Activated CD8-positive, alpha-beta memory T cell treated with anti-CD3 and anti-CD28 coated beads, Interleukin-2, amount 50 U/mL, for 4 hours (primary cell): ENCODE measurements at places on chromosomes 16 and 17.

- DNase-seq: peak; percentile 31
Measured at GRCh38 chr16:85555719-85556455, 57.2 kb upstream of the GSE1 start.

GRCh38 chr17:10352893-10353292 lies 19.9 kb downstream of the MYH13 start:
- DNase-seq: no peak

- no peak for DNase-seq
Measured at GRCh38 chr17:19508577-19508867, 25.1 kb upstream of the SLC47A1 start.

DNA sequence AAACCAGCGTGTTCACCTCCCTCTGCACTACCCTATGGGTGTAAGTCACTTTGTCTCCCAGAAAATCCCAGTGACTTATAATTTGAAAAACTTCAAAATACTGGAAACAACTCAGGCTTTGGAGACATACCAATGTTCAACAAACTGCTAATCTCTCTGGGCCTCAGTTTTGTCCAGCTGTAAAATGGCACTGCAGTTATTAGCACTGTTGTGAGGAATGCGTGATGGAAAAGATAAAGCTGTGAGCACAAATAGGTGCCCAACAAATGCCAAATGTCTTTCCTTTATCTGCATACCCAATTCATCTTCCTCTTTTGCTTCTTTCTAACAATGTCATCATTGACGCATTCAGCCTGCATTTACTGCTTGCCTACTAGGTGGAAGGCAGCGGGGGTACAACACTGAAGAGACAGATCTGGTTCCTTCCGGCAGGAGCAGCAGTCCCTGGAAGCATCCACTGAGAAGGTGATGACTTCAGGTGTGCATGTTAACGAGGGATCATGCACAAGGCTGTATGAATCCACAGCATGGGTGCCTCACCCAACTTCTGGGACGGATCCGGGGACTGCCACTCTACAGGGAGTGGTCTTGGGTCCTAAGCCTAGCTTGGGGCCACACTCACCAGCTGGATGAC lies 63.4 kb downstream of the CYTH1 start:
- no peak for DNase-seq

- no peak for DNase-seq
Measured at GRCh38 chr17:74822939-74823367, 36.7 kb downstream of the GRIN2C start.

GRCh38 chr17:74816905-74817620 lies 40.9 kb upstream of the NAT9 start:
- DNase-seq: no peak

DNA sequence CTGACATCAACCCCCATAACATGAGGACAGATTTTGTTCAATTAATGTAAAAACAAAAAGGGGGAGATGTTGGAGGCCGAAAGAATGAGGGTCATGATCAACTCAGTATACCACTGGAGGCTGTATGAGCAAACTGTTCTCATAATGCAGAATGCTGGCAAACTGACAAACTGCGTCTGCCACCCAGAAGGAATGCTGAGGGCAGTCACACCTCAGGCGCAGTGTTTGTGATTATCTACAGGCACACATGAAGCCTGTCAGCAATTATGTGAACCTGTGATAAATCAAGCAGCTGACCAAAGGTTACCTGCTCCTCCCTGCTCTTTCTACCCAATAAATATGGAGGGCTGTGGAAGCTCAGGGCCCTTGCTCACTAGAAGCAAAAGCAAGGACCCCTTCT lies 27.3 kb downstream of the CD300LG start:
- DNase-seq: no peak

- no peak for DNase-seq
Measured at GRCh38 chr17:45413498-45413923, 19.2 kb downstream of the ARHGAP27 start.

GRCh38 chr16:77898671-77899211 lies 110.4 kb downstream of the VAT1L start:
- DNase-seq: no peak

- peak; percentile 46 for DNase-seq
Measured at GRCh38 chr17:82519971-82520903, 705 bp downstream of the FOXK2 start.

DNA sequence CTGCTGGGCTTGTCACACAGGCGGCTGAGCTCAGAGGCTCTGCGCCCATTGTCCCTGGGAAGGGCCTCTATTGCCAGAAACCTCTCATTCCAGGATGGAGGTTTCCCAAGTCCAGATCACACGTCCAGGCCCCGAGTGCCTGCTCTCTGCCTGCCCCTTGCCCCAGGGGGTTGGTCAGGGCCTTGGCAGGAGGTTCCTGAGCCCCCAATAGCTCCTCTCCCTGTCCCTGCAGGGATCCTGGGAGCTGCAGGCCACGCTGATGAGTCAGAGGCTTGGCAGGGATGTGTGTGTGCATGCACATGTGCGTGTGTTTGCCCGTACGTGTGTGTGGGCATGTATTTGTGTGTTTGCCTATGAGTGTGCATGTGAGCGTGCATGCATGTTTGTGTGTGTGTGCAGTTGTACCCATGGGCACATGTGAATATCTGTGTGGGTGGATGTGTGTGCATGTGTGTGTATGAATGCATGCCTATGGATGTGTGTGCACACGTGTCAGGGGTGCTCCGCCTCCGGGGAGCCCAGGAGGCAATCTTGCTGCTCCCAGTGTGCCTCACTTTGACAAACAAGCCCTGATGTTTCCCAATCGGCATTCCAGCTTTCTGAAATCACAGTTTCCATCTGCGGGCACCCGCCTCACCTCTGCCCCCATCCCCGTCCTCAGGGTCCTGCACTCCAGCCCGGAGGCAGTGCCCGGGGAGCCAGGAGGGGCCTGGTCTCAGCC lies 98.4 kb upstream of the GSE1 start:
- DNase-seq: no peak

DNA sequence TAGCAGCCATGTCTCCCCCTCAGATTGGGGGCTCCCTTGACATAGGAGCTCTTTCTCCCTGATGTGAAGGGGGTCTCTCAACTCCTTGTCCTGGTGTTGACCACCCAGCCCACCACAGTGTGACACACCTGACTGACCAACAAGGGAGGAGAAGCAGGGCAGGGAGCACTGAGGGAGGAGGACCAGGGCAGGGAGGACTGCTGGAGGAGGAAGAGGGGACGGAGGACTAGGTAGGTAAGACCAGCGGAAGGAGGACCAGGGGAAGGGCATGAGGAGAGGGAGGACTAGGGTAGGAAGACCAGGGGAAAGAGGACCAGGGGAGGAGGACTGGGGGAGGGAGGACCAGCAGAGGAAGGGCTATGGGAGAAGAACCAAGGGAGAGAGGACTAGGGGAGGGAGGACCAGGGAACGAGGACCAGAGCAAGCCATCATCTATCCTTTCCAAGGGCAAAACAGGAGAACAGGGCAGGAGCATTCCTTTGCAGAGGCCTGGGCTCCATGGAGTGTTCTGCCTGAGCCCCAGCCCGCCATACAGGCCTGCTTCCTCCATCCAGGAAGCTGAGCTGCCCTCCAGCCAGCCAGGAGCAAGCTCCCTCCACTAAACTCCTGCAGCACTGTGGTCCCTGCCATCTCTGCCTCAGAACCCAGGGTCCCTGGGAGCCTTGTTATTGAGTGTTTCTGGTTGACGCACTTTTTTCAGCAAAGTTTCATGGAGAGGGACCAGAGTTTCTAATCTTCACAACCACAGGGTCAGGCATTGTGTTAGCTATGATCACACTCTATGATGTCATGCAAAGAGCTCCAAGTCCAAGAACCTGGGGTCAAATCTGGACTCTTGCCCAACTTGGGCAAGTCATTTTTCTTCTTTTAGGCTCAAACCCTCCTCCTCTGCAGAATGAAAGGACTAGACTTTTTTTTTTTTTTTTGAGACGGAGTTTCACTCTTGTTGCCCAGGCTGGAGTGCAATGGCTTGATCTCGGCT lies 15.4 kb upstream of the KRT17 start:
- no peak for DNase-seq
